ENCODE measurements at places on chromosomes 7 and 10. TPM values are rescaled to one million over a fixed set of nuclear protein-coding genes. Genes with fewer than 3 reads are reported as not detected.

GRCh38 chr7:150322833-150323681 lies at the start of the genes ACTR3C and LRRC61:
TSS of gene ACTR3C (minus strand) at chr7:150323545. CDS start at chr7:150295296, 28,249 bp downstream.
TSS of gene LRRC61 (plus strand) at chr7:150323355. CDS start at chr7:150336862, 13,507 bp downstream.
- no peak for DNase-seq

GRCh38 chr7:116311259-116311658 lies 100.9 kb downstream of the TES start:
- no peak for DNase-seq

- DNase-seq: peak; percentile 37
Measured at GRCh38 chr7:39353615-39354376, 212.4 kb upstream of the YAE1 start.

DNA sequence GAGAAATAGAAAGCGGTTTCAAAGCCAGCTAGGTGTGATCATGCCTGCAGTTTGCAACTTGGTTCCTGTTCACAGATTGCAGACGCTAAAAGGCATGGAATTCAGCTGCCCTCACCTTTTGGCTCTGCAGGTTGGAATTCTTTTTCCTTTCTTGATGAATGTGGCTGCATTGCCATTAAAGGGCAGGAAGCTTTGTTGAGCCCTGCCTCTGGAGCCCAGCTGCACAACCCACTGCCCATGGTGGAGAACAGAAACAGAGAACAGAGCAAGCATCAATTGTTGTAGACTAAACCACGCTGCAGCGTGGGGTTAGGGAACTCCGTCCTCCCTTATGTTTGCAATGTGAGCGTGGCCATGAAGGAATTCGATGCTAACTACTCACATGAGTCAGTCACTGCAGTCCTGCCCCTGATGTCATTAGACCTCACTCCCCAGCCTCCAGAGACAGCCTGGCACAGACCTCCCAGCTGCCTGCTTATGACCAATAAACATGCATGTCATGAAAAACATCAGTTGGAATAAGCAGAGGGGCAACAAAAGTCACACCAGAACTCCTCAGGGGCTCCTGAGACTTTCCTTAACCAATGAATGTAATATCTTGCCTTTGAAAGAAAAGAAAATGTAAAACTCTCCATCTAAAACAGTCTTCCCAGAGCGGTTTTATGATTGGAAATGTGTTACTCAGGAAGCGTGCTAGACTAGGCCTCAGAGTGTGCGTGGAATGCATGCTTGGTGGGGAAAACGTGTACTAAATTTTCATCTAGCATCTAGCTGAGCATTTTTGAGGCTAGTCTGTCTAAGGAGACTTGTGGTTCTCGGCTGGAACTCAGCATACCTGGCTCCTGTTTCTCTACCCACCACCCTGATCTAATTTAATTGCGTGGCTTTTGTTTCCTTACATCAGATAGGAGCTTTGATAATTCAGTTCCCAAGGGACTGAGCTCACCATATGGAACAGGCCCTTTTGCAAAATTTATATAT lies 232.2 kb downstream of the KIAA1217 start:
- no peak for DNase-seq

RARRES2 gene
- not detected for polyA plus RNA-seq
